ENCODE measurements at places on chromosomes 5 and 9.

DNA sequence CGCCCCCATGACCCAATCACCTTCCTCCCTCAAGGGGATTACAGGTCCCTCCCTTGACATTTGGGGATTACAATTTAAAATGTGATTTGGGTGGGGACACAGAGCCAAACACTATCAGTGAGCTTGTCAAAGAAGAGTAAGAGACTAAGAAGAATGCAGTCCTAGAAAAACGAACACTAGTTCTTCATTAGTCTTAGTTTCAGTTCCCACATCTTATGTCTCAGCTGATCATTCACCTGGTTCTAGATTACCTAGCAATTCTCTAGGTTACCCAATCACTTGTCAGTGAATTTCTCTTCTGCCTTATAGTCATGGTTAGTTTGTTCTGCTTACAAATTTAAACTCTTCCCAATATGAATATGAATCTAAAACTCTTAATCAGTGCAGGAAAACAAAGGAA, 251.5 kb downstream of the COX7C start:
- no peak for DNase-seq

DNA sequence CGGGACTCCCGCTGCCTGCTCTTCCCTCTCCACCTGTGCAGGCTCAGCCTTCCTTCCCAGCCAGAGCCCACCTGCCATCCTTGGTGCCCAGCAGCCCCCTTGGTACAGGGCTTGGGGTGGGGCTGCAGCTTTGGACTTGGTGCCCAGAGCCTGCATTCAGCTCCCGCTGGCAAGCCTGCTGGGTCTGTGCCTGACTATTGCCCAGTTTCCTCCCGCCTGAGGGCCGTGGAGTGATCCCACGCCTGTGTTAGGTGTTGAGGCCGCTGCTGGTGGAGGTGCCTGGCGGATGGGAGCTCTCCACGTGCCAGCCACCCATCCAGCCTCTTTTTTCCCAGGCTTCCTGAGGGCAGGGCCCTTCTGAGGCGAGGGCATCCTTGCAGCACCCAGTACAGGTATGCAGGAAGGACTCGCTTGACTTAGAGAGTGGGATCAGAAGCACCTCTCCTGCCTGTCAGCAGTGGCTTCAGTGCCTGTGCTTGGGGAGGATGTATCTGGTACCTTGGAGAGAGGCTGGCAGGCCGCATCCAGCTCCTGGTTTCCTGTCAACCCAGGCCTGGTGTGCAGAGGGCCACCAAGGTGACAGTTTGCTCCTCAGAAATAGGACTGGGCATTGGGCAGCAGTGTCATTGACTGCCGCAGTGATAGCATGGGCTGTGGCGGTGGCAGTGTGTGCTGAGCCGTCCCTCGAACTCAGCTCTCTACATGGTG, 7.8 kb downstream of the RXRA start:
- DNase-seq, result no peak

DNA sequence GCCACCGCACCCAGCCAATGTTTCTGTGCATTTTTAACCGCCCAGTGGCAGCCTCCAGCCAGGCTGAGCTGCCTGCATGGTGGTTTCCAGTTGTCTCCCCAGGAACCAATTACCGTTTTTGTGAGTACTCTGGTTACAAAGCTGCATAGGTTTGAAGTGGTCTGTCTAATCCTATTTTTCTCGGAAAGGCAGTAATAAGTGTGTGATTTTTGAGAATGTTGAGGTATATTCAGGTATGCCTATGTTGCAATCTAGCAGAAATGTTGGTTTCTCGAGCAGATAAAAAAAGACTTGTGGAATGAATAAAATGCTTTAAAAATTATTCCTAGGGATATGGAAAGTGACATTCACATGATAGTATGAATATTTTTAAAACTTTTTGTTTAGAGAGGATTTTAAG, 41.5 kb upstream of the ANKH start:
- DNase-seq, result no peak

- no peak for DNase-seq
Measured at GRCh38 chr9:114482593-114482992, 22.7 kb downstream of the WHRN start.

DNA sequence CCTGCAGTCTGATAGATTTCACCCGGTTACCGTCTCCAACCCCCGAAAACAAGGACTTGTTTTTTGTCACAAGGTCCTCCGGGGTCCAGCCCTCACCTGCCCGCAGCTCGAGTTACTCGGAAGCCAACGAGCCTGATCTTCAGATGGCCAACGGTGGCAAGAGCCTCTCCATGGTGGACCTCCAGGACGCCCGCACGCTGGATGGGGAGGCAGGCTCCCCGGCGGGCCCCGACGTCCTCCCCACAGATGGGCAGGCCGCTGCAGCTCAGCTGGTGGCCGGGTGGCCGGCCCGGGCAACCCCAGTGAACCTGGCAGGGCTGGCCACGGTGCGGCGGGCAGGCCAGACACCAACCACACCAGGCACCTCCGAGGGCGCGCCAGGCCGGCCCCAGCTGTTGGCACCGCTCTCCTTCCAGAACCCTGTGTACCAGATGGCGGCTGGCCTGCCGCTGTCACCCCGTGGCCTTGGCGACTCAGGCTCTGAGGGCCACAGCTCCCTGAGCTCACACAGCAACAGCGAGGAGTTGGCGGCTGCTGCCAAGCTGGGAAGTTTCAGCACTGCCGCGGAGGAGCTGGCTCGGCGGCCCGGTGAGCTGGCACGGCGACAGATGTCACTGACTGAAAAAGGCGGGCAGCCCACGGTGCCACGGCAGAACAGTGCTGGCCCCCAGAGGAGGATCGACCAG, 121.3 kb downstream of the DAB2IP start:
- DNase-seq, result no peak

- DNase-seq, result no peak
Measured at GRCh38 chr9:86921151-86921923, 26.0 kb downstream of the GAS1 start.

GRCh38 chr5:56522960-56523359, 289.8 kb upstream of the ANKRD55 start:
- DNase-seq, result no peak

GRCh38 chr9:112586599-112587155, 100.0 kb downstream of the KIAA1958 start:
- DNase-seq, result no peak

DNA sequence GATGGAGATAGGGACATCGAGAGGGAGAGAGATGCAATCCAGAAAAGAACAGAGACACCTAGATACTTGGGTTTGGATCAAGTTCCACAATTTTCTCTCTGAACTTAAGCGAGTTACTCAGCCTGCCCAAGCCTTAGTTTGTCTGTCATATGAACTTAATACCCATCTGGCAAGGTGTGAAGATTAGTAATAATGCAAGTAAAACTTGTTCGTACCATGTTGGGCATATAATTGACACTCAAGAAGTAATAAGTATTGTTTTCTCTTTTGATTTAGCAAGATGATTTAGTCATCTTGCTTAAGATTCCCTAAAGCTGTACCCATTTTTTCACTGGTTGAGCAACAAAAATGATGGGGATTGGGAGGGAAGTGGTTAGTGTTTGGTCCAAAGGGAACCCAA, 7.5 kb downstream of the RABGAP1 start:
- no peak for DNase-seq

GRCh38 chr9:109498195-109499092, at the start of gene PTPN3:
Gene PTPN3, minus strand, starts transcription at chr9:109498307. Its CDS starts 34,873 bp downstream, at chr9:109463434.
- no peak for DNase-seq

GRCh38 chr5:91119217-91119616, 263.9 kb downstream of the ARRDC3 start:
- DNase-seq, result no peak

DNA sequence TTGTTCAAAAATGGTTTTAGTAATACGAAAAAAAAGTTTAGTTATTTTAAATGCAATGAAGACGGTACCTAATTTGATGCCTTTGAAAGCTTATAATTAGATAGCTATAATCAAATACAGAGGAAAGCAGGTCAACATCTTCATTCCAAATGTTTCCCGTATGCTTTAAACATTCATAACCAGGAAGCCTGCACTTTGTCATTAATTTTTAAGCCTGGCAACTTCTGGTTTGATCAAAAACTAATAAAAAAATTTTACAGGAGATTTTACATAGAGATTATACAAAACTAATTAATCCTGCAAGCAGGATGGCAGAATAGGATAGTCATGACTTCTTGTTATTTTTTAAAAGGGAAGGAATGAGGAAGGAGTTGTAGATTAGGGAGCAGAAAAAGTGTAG, 353.0 kb downstream of the FBXL17 start:
- DNase-seq, result no peak

- DNase-seq, result no peak
Measured at GRCh38 chr9:19466280-19466639, 57.5 kb downstream of the ACER2 start.

DNA sequence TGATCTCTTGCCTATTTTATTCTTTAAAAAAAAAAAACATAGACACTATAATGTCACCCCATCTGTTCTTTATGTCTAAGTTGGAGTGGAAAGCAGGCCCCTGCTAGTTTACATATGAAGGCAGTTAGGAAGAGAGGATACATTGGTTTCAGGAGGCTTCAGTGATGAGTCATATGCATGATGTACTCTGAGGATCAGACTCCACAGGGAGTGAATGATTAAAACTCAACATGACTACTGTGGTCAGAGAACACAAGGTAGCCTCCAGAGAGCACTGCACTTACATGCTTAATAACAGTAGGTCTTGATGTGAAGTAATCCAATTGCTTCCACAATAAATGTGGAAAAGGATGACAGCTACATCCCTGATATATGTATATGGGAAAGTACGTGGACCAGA, 22.7 kb upstream of the FSTL4 start:
- no peak for DNase-seq

- no peak for DNase-seq
Measured at GRCh38 chr5:134563221-134563620, 37.8 kb downstream of the JADE2 start.

DNA sequence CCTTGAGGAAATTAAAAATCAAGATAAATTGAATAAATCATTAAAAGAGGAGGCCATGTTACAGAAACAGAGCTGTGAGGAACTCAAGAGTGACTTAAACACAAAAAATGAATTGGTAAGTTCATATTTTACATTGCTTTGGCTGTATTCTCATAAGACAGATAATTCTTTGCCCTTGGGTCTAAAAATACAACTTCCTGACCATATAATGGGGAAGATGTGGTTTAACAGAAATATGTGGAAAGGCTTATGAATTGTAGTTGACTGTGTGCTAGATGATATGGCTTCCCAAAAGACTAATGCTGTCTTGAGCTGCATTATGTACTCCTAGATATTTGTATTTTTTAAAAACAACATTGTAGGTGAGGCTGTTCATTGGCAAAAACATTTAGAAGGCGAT, 33.1 kb downstream of the CNTRL start:
- no peak for DNase-seq

- no peak for DNase-seq
Measured at GRCh38 chr9:91221332-91221731, 140.4 kb downstream of the AUH start.

GRCh38 chr5:121819682-121820261, 31.9 kb upstream of the FTMT start:
- DNase-seq, result no peak

DNA sequence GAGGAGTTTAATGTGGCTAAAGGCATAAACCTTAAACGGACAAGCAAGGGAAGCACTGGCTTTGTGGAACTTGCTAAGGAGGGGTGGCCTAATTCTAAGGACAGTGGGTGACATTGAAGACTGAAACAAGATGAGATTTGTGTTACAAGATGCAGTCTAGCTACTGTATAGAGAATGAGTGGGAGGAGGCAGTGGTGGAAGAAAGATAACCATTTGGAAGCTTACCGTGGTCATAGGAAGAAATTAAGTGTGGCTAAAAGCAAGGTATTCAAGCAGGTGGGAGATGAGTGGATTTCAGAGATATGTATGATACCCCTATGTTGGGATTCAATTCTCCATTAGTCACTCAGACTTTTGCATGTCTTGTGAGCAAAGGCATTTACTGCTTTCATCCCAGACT, 4.6 kb downstream of the PAM start:
- DNase-seq, result no peak

GRCh38 chr5:38650946-38651345, 94.5 kb upstream of the LIFR start:
- no peak for DNase-seq
